ENCODE measurements at places on chromosomes 1 and 21. TPM values are rescaled to one million over a fixed set of nuclear protein-coding genes. Genes with fewer than 3 reads are reported as not detected.

GRCh38 chr1:59016390-59016789 lies 232.5 kb upstream of the JUN start:
- no peak for DNase-seq

- DNase-seq = no peak
Measured at GRCh38 chr1:86852782-86853408, 61.0 kb downstream of the SELENOF start.

DNA sequence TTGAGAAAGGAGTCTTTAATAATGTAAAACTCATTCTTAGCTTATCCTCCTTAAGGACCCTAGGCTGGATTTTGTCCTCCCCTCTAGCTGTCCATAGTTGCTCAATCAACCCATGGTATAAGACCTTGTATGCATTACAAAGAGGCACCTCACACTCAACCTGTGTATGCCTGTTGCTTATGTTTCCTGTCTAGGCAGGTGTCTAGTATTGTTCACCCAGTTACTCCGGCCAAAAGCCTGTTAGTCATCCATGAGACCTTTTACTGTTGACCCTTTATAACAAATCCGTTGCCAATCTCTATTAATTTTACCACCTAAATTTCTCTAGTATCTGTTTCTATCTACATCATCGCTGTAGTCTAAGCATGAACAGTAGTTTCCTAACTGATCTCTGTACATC lies 3.7 kb downstream of the LYPLAL1 start:
- no peak for DNase-seq

Gene ATP1A4
- not detected for total RNA-seq

- DNase-seq = no peak
Measured at GRCh38 chr1:247456914-247457639, 827 bp downstream of the OR2B11 start.

- DNase-seq = no peak
Measured at GRCh38 chr1:156359973-156360372, 9.0 kb upstream of the RHBG start.

DNA sequence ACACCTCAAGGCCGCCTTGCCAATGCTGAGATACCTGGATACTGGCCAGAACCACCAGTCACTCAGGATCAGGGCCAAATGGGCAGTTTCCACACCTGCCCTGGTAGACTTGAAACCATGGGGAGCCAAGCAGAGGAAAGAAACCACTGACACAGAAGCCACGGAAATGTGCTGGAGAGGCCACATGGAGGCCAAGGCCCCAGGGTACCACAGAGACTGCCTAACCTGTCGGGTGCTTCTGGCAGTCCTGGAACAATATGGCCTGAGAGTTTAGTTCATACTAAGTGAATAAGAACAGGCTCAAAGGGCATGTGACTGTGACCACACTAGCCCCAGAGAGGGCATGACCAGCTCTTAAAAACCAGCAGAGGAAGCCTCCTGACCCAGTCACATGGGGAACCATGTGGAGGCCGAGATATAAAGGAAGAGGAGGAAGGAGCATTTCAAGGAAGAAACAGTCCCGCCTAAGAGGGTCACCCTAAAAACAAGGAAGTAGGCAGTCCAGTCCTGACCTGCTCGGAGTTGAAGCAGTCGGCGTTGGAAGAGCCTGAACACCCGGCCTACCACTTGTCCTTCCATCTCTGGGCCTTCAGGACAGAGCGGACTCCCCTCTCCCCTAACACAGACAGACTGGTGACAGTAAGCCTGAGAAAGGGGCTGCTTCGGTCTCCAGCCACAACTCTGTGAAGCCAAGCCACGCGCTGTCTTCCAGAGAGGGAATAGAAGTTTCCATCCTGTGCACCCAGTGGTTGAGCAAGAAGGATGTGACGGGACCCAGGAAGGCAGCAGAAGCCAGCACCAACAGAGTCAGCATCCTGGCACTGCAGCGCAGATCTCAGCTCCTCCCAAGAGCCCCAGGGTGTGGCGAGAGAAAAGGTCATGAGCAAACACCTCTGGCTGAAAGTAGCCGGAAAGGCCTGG lies at the start of gene DENND2D:
Gene DENND2D, minus strand, starts transcription at position 766 of the 921 bp plus-strand sequence. Its CDS starts 187 bp downstream, at position 579.
- DNase-seq = no peak

Gene CD101
- 0.08 TPM for total RNA-seq

GRCh38 chr1:181592255-181592859 lies 109.0 kb downstream of the CACNA1E start:
- no peak for DNase-seq

DNA sequence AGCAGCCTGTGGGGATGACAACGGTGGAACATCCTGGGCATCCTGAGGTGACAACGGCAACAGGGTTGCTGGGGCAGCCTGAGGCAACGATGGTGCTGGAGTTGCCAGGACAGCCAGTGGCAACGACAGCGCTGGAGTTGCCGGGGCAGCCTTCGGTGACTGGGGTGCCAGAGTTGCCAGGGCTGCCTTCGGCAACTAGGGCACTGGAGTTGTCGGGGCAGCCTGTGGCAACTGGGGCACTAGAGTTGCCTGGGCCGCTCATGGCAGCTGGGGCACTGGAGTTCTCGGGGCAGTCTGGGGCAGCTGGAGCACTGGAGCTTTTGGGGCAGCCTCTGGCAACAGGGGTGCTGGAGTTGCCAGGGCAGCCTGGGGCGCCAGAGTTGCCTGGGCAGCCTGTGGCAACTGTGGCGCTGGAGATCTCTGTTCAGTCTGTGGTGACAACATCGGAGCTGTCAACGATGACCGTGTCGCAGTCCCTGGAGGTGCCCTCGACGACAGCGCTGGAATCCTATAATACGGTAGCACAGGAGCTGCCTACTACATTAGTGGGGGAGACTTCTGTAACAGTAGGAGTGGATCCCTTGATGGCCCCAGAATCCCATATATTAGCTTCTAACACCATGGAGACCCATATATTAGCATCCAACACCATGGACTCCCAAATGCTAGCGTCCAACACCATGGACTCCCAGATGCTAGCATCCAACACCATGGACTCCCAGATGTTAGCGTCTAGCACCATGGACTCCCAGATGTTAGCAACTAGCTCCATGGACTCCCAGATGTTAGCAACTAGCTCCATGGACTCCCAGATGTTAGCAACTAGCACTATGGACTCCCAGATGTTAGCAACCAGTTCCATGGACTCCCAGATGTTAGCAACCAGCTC lies 8.2 kb downstream of the SON start:
- no peak for DNase-seq

- no peak for DNase-seq
Measured at GRCh38 chr1:236365999-236366570, 28.0 kb upstream of the EDARADD start.

Gene GFI1
- 1.3 TPM for total RNA-seq

Gene NDUFS2
- total RNA-seq = 92.4 TPM

Gene HSD3B2
- total RNA-seq = not detected

DNA sequence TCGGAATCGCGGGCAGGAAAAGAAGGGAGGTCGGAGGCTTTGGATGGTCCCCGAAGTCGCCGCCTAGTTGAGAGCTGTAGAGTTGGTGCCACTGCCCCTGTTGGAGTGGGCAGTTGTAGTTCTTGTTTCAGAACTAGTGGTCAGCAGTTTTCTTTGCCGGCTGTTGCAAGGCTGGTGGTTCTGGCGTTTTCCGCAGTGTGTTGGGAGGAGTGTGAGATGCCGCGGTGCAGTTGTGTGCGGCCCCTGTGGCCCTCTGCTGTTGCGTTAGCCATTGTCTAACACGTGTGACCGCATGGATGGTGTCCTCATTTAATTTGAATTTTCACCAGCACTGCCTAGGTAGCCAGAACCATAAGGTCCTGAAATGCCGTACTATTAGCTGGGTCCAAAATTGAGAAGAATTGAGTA lies 1.4 kb downstream of the ARF1 start:
- no peak for DNase-seq

DNA sequence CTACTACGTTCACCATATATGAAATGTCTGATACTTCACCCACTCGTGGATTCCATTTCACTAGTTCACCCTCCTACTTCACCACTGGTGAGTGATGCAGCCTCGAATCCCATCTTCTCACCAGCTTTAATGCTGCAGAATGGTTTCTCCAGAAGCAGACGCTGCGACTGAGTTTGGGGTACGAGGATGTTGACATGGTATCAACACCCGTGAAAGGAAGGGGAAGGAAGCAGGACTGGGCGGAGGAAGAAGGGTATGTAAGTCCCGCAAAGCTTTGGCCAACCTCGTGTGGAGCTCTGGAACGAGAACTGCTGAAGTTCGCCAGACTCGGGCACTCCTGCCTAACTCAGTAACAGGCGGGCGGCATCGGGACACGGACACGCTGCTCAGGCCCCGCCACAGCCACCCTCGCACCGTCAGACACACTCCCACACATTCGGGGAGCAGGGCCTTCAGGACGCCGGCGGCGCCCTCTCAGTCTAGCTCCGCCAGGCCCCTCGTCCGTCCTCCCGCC lies 833 bp upstream of the DIP2A start:
- no peak for DNase-seq

- no peak for DNase-seq
Measured at GRCh38 chr1:46622344-46622743, 5.7 kb upstream of the MOB3C start.

Measured in kidney epithelial cell (primary cell).